ENCODE measurements at places on chromosomes 2 and 18.

DNA sequence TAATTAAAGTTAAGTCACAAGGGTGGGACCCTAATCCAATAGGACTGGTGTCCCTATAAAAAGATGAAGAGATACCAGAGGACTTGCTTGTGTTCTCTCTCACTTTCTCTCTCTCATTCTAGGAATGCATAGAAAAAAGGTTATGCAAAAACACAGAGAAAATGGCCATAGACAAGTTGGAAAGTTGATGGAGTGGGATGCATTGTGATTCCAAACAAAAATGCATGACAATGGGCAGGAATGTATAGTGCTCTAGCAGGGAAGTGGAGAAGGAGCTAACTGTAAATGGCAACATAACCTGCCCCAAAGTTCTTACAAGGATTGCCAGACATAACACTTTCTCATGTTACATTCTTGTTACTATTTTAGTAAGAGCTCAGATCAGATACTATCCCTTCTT, 301.6 kb upstream of the LRATD1 start:
- no peak for DNase-seq

GRCh38 chr2:133600266-133600928, 32.1 kb upstream of the NCKAP5 start:
- DNase-seq, result no peak

DNA sequence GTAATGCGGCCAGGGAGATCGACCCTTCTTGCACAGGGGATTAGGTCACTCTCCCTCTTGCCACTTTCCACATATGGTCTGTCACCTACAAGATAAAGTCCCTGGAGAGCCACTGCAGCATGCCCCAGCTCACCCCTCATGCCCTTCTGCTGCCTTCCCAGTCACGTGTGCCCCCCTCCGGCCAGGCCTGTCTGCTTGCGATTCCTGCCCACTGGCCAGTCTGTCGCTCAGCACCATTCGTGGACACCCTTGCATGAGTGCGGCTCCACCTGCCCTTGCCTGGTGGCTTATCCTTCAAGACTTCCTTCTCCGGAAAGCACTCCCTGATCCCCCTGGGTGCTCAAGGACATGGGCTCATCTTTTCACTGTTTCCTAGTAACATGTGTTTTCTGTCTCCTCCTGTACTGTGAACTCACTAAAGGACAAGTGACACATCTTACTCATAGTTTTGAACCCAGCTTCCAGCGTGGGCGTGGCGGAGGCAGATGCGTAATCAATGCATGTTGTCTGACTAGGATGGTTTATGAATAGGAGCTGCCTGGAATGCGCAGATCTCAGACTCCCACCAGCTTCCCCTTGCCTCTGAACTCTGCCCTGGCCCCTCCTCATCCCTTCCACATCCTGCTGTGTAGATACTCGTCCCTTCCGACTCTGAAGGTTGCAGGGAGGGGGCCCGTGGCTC, 7.8 kb upstream of the NT5DC4 start:
- DNase-seq, result no peak

GRCh38 chr18:36511791-36512352, 214.4 kb downstream of the FHOD3 start:
- no peak for DNase-seq
